MM.1S (cell line): ENCODE measurements at places on chromosomes 3 and 15.

GRCh38 chr15:63006032-63006878 is 36.3 kb upstream of the TPM1 start:
- no peak for DNase-seq

- DNase-seq, result no peak
These were observed 68.0 kb downstream of the PDZRN3 start for GRCh38 chr3:73556520-73557372.

GRCh38 chr3:37715358-37715757 is 146.3 kb upstream of the CTDSPL start:
- DNase-seq, result no peak

DNA sequence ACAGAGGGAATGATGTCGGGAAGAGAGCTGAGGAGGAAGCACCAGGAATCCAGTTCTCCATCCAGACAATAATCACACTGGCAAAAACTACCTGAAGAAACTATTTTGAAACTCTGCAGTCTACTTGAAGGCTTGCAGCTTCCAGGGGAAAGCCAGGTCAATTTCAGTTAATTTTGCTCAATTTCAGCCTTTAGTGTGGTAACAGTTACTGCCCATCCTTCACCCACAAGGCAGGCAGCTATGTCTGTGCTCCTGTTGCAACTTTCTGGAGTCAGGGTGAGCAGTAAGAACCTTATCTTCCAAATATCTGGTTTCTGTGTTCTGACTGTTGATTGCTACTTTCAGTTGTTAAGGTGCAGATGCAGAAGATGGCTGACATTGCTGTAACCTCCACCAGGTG is 221.7 kb downstream of the ADAMTS17 start:
- no peak for DNase-seq

DNA sequence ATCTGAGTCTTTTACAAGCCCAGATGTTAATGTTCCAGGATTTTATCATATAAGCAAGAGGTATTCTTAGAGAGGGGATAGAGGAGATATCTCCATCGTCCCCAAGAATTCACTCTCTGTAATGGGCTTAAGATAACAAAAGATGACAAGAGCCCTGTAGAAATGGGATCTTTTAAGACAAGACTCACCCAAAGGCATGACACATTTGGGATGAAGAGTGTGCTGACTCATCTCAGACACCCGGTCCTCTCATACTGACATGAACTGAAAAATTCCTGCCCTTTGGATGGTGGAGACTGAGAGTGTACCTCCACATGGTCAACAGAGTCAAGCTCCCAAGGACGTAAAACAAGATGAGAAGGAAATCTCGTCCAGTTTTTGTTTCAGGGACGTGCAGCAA is 11.0 kb downstream of the LEKR1 start:
- no peak for DNase-seq

- DNase-seq, result no peak
These were observed 36.1 kb downstream of the TRANK1 start for GRCh38 chr3:36908647-36909180.

- no peak for DNase-seq
These were observed 606.8 kb downstream of the GBE1 start for GRCh38 chr3:81154611-81155143.

DNA sequence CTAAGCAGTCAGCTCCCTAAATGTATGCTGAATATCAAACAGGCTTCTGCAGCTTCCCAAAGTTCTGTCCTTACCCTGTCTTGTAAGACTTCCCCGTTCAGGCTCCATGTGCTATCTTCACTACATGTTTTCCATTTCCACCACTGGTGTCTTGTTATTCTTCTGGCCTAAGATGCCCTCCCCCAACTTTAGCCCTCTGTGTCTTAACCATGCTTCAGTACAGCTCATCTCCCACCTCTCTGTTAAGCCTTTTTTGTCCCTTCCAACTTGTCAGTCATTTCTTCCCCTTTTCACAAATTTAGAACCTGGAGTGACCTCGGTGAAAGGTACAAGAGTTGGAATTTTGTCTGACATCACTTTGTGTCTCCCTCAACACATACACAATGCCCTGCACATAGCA is 151.7 kb upstream of the TBL1XR1 start:
- DNase-seq, result no peak
